Stimulated activated naive CD8-positive, alpha-beta T cell treated with anti-CD3 and anti-CD28 coated beads, Interleukin-15, amount 100 ng/mL, for 72 hours (primary cell): ENCODE measurements at places on chromosomes 4 and X.

GRCh38 chrX:112818114-112819007 lies 22.3 kb downstream of the AMOT start:
- no peak for DNase-seq

- DNase-seq = no peak
Observed at GRCh38 chr4:183411291-183411861, 33.1 kb upstream of the CDKN2AIP start.

DNA sequence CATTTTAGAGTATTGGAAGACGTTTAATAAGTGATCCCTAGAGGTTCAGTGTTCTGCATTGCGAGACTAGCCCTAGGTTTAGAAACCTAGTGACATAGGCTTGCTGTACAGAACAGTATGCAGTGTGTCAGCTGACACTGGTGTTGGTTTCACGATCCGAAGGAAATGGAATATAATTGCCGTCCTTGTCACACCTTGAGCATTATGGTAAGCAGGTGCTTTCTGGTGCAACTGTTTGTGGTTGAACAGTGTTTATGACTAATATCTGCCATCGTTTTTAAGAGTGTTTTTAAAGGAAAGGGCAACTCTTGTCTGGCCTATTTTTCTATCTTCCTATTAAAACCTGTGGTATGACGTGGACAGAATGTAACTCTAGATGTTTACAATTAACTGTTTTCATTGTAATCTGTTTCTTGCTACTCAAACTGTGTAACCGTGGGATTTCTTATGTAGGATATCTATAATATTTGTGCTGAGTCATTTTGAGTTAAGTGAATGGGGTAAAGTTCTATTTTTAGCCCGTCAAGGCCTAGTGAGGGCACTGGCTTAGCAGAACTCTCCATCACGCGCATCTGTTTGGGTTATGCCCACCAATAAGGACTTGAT lies 53.8 kb upstream of the TBC1D14 start:
- peak; percentile 67 for DNase-seq

- no peak for DNase-seq
Observed at GRCh38 chr4:12636191-12636590, 847.9 kb downstream of the RAB28 start.

- DNase-seq = no peak
Observed at GRCh38 chrX:113802837-113803236, 781.0 kb upstream of the HTR2C start.

DNA sequence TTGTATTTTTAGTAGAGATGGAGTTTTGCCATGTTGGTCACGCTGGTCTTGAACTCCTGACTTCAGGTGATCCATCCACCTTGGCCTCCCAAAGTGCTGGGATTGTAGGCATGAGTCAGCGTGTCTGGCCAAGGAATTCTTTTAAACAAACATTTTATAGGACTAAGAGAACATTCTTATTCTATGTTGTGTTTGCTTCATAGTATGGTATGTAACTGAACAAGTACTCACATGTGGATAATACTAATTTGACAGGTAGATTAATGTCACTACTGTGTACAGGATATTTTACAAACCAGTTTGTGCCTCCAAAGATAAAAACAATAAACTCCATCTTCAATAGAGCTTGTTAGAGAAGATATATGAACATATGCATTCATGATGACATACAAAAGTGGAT lies 1353.4 kb downstream of the PCDH7 start:
- no peak for DNase-seq

- DNase-seq = no peak
Observed at GRCh38 chr4:130214268-130214667, 1118.3 kb downstream of the C4orf33 start.

DNA sequence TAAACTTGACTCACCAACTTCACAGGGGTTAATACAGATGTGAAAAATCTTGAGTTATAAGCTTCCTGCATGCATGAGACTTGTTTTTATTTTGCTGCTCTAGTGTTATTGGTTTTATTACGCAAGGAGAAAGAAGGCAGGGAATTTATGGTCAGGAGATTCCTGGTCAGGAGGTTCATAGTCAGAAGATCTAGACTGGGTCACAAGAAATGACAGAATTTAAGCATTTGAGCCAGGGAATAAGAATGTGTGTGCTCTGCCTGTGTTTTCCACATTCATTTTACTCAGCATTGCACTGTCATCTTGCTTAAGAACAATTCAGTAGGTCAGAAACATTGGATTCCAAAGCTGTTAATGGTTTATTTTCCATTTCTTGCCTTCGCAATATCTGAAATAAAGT lies 2522.1 kb downstream of the ARAP2 start:
- DNase-seq = no peak

DNA sequence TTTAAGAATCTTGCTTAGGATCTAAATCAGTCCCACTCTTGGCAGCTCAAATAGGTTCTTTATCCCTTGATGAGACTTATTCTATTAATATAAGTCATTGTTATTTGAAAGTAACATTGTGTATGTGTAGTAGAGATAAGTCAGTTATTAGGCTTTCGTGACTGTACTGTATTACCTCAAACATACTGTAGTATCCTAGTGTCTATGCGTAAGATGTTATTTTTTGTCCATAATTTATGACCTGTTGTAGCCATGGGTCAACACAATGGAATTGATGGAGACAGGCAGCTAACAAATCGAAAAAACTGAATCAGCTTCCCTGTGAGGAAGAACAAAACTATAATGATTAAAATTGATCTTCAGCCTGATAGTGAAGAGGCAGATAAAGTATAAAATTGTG lies 41.8 kb downstream of the CLCN3 start:
- no peak for DNase-seq

DNA sequence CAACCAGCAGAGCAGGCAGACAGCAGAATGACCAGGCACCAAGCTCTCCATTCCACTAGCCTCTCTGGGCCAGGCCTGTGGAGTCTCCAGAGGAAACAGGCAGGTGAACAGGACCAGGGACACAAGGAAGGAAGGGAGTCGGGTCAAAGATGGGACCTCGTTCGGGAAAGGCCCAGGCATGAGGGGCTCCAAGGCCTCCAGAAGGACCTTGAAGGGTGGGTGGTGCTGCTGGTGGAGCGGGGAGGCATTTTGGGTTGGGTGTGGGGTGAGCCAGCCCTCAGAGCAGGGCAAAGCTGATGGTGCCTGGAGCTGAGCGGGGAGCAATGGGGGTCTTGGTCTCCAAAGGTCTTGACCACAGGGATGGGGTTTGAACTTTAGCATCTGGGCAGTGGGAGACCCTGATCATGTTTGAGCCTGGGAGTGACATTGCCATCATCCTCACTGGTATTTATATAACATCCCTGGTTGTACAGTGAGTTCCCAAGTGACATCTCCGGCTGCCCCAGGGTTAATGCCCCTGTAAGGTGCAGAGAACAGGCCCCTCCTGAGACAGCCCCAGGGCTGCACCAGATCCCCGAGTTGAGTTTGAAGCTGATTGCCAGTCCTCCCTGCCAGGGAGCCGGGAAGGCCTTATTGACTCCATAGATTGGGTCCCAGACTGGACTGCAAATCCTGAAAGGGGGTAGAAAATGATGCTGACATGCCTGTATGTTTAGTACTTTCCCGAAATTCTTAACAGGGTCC lies 52.7 kb downstream of the PSAPL1 start:
- no peak for DNase-seq

DNA sequence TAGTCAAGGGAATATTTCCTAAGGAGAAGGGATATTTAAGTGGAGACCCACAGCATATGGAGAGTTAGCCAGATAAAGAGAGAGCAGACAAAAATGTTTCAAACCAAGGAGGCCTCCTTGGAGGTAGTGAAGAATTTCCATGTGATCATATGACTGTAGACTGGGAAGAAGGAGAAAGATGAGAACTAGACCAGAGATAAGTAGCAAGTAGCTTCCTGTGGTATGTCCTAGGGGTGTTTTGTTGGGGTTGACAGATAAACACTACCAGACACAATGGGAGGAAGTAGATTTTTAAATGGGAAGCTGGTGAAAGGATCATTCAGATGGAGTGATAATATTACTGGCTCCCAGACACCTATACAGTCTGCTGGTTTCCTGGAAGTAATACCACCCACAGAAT lies 13.6 kb downstream of the SYAP1 start:
- DNase-seq = no peak

DNA sequence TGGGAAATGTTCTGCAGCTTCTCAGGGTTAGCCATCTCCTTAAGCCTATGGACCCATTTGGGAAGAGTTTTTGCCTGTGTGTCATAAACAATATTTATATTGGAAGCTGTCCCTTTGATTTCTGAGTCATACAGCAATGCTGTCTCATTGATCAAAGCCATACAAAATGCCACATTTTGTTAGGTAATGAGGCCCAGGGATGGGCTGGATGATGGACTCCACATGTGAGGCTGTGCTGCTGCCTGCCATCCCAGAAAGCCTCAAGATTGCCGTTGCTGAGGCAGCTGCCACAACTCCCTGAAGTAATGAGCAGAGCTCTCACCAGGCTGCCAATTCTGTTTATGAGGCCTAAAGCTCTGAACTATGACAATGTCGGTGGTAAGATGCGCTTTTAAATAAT lies 12.2 kb upstream of the GJB1 start:
- DNase-seq = no peak

GRCh38 chr4:76535603-76536372 lies 100.8 kb downstream of the SHROOM3 start:
- no peak for DNase-seq

DNA sequence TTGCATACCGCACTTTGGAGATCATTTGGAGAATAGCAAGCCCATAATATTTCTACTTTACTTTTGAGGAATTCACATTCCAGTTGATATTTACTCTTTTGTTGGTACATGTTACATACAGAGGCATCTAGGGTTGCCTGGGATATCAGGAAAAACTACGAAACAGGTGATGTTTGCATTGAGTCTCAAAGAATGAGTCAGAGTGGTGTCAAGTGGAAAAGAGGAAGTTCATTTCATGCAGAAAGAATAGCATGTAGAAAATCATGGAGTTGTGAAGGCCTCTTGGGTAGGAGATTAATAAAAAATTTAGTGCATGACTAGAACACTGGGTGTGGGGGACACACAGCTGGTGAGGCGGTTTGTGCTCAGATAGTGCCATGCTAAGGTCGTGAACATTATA lies 33.5 kb upstream of the ELOVL6 start:
- DNase-seq = no peak
